Activated T-cell treated with anti-CD3 and anti-CD28 coated beads for 1 hour (primary cell): ENCODE measurements at places on chromosomes 6 and 20.

GRCh38 chr6:126131246-126131645, 144.9 kb downstream of the TRMT11 start:
- no peak for DNase-seq

GRCh38 chr6:101940391-101940790, 546.9 kb downstream of the GRIK2 start:
- no peak for DNase-seq

- DNase-seq = no peak
Measured at GRCh38 chr6:3882431-3882830, 33.3 kb downstream of the FAM50B start.

- peak; percentile 20 for DNase-seq
Measured at GRCh38 chr6:148972481-148972880, 225.7 kb downstream of the UST start.

- DNase-seq = no peak
Measured at GRCh38 chr6:109230453-109230852, 135.1 kb downstream of the CEP57L1 start.

DNA sequence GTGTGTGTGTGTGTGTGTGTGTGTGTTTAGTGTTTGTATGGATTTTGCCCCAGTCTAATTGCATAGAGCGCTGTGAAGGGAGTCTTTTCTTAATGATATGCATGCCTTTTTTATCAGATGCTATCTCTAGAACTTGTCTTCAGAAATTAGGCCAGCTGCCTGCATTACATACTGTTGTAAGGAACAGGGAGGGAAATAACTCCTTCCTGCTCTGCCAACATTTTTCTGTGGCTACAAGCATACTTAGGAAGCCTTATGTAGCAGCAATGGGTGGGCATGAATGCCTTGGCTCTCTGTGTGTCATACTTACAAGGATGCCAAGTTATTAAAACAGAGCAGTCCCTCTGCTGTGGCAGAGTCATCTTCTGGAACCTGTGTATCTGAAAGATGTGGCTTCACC, 8.0 kb upstream of the COL21A1 start:
- DNase-seq = no peak

GRCh38 chr20:59752101-59752586, 147.8 kb downstream of the PHACTR3 start:
- no peak for DNase-seq

DNA sequence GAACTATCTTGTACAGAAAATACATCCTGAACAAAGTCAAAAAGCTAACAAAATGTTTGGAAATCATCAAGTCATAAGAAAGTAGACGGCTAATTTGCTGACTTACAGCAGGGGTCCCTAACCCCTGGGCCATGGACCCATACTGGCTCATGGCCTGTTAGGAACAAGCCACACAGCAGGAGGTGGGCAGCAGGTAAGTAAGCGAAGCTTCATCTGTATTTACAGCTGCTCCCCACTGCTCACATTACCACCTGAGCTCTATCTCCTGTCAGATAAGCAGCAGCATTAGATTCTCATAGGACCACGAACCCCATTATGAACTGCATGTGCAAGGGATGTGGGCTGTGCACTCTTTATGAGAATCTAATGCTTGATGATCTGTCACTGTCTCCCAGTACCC, 115.5 kb downstream of the CDK19 start:
- no peak for DNase-seq

DNA sequence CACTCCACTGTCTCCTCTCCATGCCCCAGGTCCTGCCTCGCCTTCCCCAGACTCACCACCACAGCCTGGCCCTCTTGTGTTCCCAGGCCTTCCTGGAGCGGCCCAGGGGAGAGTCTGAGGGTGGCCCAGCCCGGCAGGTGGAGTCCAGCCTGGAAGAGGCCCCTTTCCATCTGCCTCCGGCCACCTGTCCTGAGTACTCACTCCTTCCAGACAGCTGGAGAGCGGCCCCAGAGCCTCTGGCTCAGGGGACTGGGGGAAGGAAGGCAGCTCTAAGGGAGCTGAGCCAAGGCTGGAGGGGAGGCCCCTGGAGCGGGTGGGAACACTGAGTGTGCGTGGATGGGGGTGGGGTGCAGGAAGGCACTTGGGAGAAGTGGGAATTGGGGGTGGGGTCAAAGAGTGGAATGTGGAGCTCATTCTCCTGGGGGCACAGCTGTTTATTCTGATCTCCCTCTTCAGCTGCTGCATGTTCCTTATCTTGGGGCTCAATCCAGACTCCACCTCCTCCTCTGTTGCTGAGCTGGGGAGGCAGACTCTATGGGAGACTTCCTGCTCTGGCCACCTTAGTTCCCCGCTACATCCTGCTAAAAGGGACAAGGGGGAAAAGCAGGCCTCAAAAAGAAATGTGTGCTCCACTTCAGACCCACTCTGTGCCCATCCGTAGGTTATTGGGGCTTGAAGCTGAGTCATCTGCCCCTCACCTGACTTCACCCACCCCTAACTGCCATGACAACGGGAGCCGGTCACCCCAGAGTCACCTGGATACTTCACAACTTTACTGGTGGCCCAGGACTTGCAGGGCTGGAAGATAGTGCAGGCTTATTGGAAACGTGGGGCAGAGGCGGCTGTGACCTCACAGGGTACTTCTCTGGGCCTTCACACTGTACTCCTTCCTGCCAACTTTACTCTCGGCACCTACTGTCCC, 19.5 kb upstream of the TAF8 start:
- no peak for DNase-seq

DNA sequence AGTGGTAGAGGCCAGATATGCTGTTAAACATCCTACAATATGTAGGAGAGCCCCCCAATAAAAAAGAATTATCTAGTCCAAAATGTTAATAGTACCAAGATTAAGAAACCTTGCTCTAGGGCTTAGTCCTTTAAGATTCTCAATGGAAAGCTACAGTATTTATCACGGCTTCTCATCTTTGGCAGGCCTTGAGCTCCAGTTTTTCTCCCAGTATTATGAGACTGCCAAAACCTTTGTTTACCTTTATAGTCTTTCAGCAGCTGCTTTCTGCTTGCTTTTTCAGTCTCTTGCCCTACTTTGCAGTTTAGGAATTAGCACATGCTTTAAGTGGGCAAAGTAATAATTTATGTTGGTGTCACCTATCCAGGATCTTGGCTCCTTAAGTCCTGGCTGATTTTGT, 59.7 kb downstream of the NHLRC1 start:
- DNase-seq = no peak

GRCh38 chr6:142207265-142207877, 60.3 kb downstream of the VTA1 start:
- DNase-seq = peak; percentile 33

GRCh38 chr20:24109537-24109936, 121.0 kb upstream of the GGTLC1 start:
- DNase-seq = no peak

DNA sequence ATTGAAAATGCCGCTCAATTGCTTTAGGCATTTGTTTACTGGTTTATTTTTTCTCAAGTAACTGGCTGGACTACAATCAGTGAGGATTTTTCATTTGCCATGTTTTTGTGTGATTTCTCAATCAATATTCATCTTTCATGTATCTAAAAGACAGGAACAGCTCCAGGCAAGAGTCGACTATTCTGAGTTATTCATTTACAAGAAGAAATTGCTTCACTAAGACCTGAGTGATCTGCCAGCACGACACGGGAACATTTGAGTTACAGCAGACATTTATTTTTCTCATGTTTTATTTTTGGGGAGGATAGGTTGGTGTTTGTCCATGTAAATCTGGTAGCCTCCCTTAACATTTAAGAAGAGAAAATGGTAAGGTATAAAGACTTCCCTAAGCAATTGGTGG, 124.1 kb downstream of the CBLN4 start:
- DNase-seq = no peak

DNA sequence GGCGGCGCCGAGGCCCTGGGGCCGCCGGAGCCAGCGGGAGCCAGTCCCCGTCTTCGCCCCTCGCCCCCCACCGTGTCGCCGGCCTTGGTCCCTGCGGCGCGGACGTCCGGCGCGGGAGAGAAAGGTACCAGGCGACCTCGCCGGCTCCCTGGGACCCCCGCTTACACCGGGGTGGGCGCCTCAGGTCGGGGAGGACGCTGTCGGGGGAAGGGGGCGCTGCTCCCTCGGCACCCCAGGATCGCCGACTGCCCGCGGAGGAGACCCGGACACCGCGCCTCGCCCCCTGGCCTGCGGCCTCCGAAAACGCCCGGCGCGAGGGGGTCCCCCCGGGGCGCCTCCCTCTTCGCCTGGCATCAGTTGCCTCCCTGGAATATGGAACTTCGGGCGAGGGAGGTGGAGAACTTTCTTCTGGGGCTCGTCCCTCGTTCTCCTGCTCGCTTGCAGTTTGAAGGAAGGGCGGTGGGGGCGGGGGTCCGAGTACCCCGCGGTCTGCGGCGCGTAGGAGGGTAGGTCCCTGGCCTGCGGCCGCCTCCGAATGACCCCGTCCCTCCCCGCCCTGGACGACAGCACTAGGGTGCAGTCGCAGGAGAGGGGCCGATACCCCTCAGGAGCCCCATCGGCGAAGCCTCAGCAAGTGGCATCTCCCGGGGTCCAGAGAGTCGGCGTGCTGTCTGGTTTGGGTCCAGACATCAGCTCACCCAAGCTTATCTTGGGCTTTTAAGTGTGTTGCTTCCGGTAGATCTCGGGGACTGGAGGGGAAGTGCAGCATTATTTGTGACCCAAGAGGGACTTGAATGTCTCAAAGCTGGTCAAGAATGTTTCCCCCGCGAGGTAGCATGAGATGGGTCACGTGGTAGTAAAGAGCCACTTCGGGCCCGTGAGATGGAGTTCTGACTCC, 549 bp downstream of the ANKRD6 start:
- DNase-seq = peak; percentile 4

DNA sequence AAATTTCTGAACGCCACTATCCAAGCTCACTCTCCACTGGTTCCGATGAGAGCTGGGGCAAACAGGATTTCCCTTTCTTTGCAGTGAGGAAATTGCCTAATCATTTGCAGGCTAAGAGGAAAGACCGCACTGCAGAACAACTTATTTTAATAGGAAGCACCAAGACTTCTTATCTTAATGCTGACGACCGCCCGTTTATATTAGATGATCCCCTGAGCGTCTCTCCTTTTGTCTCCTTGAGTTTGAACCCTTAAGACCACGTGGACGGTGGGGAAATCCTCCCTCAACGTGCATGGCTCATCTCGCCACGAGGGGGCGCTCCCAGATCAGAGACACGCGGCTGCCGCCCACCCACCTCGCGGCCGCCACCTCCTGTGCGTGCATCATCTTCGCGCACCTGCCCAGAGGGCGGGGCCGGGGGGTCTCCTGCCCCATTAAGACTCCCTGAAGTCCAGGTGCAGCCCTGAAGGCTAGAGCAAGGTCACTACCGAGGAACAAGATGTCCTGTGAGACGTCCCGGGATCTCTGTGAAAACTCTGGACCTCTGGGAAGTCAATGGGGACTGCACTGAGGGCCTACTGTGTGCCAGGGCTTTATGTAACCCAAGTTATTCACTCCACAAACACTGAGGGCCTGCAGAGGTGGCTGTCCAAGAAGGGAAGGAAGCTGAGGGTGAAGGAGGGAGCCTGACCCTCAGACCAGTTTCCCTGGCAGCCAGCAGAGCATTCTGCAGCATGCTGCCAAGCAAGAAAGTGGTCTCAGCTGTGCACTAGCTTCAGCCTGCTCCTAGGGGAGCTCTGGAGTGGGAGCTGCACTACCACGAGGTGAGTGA, 28.1 kb downstream of the PDYN start:
- DNase-seq = peak; percentile 75

GRCh38 chr6:166112580-166112979, 55.1 kb downstream of the TBXT start:
- DNase-seq = no peak

- no peak for DNase-seq
Measured at GRCh38 chr6:77011929-77012545, 451.3 kb downstream of the HTR1B start.

- DNase-seq = no peak
Measured at GRCh38 chr20:25532971-25533391, 52.4 kb downstream of the NINL start.

GRCh38 chr6:329888-330691, 37.8 kb downstream of the DUSP22 start:
- DNase-seq = no peak

DNA sequence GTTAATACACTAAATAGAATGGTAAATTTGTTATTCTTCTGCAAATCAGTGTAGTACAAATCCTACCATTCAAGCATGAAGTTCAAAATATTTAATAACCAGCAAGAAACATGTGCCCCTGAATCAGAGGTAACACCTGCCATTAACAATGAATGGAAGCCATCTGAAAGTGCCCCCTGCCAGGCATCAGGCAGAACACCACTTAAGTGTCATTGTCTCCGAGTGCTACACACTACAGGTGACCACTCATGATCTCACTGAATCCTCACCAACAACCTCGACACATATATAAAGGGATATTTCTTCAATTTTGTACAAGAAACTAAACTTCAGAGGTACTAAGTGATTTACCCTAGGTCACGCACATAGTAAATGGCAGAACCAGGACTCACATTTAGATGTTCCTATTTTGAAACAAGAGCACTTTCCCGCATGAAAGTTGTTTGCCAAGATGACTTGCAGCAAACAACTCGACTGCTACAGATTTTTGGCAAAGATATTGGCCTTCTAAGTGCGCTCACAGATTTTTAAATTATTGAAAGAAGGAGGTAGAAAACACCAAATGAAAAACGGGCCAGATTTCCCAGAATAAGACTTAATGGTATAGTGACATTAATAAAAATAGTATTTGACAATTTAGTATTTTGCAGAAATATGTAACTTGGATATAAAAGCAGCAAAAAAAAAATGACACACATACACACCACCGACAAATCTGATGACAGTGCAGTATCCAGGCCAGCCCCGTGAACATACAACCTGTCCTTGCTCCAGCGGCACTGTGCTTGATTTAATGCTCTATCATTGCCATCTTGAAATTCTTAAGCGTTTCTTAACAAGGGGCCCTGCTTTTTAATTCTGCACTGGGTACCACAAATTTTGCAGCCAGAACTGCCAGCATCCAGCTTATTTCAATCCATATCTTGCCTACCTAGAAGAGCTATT, 274.5 kb downstream of the ALDH8A1 start:
- DNase-seq = no peak

DNA sequence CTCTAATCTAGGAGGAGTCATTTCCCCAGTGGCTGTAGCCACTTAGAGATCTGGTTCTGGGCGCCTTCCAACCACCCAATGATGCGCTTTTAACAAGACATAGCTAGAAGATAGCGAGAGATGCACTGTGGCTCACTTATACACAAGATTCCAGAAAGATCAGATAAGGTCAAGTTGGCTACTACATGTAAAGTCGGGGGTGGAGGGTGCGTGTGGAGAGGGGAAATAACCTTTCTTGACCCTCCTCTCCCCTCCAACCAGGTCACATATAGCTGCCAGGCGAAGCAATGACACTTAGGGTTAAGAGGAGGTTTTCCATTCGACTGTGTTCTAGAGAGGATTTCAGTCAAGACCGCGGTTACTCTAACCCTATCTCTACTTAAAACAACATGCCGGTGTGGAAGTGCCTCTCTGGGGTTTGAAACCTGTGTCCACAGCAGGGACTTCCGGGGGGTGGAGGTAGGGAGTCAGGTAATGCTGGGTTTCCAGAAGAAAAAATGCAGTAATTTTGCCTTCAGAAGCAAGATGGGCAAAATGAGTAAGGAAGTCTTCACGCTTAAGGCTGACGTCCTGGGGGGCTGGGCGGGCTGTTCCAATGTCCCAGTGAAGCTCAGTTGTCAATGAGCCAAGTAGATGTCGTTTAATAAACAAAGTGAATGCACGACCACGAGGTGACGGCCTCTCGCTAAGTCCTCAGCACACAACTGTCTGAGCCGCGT, 1.8 kb upstream of the SIM1 start:
- no peak for DNase-seq
